Stimulated activated CD8-positive, alpha-beta memory T cell treated with anti-CD3 and anti-CD28 coated beads, Interleukin-15, amount 100 ng/mL, for 24 hours (primary cell): ENCODE measurements at places on chromosomes 3 and 15.

GRCh38 chr15:45107941-45108630 lies 5.9 kb downstream of the DUOX2 start:
- no peak for DNase-seq

DNA sequence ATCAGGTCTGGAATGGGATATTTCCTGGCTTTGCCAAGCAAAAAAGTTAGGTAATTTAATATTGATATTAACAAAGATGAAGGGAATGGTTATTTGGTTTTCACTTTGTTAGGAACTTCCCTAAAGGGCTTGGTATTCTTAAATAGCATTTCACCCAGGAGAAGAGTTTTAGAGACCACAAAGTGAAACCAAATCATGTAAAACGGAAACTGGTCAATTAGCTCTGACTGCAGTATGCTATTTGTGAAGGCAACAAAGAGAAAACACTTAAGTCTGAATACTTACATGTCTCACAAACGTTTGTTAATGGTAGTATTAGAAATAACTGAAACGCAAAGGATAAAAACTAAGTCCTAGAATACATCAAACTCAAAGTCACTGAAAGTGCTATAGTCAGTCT lies 32.4 kb upstream of the SETMAR start:
- DNase-seq: no peak

GRCh38 chr15:45351227-45351626 lies 27.1 kb downstream of the GATM start:
- DNase-seq: no peak

- DNase-seq: no peak
Measured at GRCh38 chr15:39255760-39256159, 325.1 kb upstream of the THBS1 start.

GRCh38 chr3:37228749-37229148 lies 54.4 kb upstream of the LRRFIP2 start:
- no peak for DNase-seq

DNA sequence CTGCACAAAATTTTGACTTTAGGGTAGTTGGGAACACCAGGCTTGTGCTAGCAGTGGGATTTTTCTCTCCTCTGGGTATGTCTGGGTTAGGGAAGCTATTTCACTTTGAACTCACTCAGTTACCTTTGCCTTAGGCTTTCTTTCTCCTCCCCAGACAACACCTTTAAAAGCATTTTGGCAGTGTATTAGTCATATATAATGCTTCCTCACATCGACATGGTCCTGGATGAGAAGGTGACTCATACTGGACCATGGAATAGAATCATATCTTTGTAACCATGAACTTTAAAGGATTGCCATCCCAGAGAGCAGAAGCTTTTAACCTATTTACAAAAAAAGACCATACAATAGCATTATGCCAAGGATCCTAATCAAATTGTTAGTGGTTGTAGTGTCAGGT lies 2.7 kb downstream of the RYR3 start:
- DNase-seq: no peak

- no peak for DNase-seq
Measured at GRCh38 chr3:176855901-176856486, 341.3 kb downstream of the TBL1XR1 start.

DNA sequence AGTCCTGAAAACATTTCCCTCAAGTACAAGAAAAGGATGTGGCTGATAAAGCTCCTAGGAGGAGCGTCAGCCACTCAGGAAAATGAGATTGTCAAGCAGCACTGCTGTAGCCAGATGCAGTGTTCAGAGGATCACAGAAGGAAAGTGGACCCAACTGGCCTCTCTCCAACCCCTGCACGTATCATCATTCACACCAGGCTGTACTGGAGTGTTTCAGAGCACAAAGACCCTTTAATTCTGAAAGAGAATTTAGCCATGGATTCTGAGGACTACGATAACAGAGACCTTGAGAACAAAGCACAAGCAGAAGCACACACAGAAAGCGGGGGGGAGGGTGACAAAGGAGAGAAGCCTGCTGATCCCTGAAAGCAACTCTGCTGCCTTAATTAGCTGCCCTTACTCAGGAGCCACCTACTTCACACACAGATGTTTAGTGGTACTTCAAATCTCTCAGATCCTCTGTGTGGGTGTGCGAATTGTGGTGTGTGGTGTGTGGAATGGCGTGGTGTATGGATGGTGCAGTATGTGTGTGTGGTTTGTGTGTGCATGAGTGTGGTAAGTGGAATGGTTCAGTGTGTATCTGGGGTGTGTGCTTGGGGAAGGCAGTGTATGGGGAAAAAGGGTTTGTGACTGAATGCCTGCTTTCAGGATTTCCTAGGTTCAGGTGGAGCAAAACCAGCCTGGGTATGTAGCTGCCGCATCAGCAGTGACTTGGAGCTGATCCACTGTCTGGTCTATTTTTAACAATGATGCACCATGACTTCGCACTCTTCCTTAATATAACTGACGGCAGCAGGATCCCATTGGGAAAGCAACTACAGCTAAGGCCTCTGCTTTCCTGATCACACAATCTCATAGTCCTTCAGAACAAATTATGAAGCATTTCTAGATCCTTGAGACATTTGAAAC lies 192.5 kb downstream of the RSL24D1 start:
- no peak for DNase-seq

DNA sequence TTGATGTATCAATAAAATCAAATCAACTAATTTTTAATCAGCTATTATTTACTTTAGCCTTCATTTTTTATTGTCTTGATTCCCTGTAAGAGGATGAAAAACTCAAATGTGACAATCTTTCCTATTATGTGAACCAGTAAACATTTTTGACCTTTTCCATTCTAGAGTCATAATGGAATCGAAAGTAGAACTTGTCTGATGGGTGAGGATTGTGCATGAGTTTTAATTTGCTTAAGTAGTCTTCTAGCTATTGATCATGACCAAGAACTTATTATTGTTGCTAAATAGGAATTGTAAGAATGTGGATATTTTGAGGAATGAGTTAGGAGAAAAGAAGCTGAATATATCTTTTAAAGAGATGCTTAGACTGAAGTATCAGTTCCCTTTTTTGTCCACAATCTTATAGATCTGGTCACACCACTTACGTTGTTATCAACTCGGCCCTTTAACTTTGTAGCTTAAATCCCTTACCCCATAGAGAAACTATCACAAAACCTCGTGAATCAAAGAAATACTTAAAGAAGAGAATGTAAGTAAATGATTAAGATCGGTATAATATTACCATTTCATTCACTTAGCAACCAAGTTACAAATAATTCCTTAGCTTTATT lies 147.3 kb downstream of the TP63 start:
- no peak for DNase-seq

DNA sequence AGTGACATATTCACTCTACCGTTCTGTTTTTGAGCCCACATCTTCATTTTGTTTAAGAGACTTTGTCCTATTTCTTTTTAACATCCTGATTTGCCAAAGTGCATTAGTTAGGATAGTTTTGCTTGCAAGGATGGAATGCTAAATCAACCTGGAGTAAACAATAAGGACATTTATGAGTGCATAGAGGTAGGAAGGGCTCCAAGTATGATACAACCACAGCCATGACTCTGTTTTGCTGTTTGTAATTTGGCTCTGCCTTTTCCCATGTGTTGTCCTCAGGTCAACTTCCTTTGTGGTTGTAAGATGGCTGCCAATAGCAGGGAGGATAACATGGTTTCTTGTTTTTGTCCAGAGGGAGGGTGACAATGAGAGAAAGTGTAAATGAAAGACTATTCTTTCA lies 66.4 kb upstream of the GOLIM4 start:
- DNase-seq: no peak

DNA sequence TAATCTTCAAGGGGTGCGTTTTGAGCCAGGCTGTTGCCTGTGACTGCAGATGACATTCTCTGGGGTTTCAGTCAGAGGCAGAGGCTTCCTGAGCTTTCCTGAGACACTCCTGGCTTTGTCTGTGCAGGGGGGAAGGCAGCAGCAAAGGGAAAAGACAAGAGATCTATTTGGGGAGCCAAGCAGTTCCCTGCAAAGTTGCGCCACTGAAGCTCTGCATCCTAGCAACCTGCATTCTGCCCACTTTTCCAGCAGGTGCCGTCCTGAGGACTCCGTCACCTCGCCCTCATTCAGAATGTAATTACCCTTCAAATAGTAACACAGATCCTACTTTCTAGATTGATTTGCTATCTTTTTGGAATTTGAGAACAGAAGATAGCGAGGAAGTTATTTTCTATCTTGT lies 1.9 kb upstream of the TMEM158 start:
- DNase-seq: no peak

DNA sequence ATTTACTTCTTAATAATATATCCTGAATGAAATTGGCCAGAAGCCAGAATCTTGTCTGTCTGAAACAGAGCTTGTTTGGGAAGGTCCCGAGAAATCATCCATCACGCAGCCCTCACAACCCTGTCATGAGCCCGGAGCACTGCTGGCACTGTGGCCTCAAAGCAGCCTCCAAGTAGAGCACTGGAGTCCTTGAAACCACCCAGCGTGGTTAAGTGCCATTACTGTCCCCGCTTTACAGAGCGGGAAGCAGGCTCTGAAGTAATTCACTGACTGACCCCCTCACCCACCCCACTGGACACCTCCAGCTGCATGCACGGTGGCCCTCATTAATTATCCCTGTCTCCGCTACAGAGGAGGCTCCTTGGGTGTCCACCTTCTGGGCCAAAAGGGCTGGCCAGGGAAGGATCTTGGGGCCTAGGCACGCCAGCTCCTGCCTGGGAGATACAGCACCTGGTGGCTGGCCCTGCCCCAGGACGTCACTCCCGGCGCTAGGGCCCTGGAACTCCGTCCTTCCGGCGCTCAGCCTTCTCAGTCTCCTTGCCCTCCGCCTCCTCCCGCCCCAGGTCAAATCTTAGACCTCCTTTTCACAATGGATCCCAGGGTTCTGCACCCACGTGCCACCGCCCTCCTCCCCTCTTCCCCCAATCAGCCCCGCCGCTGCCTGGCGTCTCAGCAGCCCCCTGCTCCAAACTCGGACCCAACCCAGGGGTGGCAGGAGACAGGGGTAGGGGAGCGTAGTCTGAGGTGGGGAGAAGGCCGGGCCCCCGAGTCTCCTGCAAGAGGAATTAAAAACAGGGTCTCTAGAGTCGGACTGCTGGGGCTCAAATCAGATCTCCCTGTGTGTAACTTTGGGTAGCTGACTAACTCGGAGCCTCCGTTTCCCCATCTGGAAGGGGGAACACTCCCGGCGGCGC lies 1.1 kb downstream of the TKT start:
- peak; percentile 10 for DNase-seq

DNA sequence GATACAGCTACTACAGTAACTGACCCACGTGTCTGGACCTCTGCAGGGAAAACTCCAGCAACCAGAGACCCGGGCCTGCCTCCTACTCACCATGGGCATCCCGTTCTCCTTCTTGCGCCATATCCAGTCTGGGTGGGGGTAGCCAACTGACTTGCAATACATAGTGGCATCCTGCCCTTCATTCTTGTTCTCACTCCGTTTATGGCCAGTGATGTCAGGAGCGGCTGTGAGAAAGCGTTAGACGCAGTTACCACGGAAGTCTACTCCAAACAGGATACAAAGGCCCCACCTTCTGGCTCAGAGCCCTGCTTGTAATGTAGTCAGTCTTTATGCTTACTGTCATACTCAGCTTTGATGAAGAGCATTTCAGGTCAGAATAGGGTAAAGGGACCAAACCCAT lies 59.6 kb downstream of the NPTN start:
- DNase-seq: no peak

DNA sequence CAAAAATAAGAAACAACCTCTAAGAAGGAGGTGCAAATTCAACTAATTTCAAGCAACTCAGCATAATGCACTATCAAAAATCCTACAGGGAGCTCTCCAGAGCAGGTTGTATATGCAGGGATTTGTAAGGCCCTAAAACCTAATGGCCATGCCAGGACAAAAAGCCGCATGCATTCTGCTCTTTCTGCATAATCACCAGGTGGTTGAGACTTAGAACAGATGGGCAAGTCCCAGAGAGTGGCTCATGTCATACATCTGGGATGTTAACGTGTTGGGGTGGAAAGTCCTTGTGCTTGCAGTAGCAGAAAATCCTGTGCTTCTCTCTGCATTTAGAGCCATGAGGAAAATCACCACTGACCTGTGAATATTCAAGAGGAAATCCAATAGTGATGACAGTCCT lies 1002.9 kb downstream of the AGBL1 start:
- no peak for DNase-seq

DNA sequence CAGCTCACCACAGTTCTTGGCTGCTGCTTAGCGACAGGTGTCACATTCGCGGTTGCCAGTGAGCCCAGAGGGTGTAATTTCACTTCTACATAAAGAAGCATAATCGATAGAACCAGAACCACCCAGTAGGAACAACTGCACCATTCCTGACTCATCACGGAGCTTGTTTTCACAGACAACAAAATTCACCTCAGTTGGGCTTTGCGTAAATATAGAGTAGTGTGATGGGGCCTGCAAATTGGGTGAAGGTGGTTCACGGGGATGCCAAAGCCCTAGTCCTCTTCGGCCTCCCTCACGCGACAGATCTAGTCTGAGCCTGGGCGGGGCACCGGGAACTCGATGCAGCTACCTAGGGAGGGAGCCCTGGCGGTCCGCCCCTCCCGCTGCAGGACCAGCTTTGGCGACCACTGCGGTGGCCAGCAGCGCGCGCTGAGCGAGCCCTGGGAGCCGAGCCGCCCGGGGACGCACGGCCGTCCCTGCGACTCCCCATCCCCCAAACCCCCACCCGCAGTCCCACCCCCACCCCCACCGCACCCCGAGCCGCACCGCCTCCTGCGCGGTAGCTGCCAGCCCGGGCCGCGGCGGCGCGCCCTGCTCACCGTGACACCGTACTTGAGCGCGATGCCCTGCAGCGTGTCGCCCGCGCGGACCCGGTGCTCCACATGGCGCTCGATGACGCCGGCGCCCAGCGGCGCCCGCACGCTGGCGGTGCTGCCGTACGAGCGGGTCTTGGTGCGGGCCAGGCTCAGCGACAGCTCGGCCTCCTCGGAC lies 519 bp downstream of the LYSMD2 start:
- DNase-seq: peak; percentile 19

- no peak for DNase-seq
Measured at GRCh38 chr3:62679988-62680387, 195.2 kb downstream of the CADPS start.

- no peak for DNase-seq
Measured at GRCh38 chr3:55511895-55512570, 24.9 kb upstream of the WNT5A start.

DNA sequence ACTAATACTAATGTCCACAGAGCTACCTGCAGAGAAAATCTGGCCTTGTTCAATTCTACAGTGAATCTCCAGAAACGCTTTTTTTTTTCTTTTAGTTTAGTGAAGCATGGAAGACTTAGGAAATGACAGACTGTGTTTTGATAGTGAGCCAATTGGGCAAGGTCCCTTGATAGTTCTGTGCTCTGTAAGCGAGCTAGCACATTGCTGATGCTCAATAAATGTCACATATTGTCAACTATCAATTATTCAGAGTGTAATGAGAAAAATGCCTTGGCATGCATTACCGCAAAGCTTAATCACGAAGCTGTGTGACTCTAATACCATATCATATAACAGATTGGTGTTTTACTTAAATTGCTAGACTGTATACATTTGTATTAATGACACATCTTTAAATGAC lies 5.2 kb upstream of the C3orf85 start:
- DNase-seq: no peak

DNA sequence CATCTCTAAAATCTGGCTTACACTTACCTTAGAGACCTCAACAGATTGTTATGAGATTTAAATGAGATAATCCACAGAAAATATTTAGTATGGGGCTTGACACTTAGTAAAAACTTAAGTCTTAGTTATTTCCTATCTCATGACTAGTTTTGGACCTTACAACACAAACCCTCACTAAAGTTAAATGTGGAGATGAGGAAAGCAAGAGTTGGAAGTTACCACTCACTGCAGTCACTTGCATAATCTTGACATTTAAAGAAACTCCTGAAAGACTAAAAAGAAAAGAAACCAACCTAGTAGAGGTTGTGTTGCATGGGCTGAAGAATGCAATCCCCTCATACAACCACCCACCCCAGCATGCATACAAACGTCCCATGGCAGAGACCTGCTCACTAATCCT lies 40.1 kb downstream of the ITGB5 start:
- no peak for DNase-seq
